ENCODE measurements at places on chromosomes 1 and 21.

GRCh38 chr1:38125837-38126520 lies 79.4 kb upstream of the POU3F1 start:
- no peak for DNase-seq

DNA sequence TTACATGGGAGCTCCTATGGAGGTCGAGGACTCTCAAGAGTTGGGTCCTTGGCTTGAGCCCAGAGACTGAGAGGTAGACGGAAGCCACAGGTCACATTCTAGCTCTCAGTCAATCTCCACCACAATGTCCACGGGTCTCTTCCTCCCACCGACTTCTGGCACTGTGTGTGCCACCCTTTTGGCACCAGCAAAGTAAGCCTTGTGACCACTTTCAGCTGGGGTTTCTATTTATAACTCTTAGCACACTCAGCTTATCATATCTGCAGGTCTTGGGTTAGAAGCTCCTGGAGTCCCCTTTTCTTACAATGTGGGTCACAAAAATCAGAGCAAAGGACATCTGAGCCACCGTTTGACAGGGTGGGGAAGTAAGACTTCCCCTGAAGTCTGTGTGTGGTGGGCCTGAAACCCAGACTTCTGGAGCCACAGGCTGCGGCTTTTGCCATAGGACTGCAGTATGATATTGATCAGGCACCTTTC lies 28.3 kb downstream of the NCMAP start:
- no peak for DNase-seq

GRCh38 chr1:38117444-38117887 lies 70.9 kb upstream of the POU3F1 start:
- DNase-seq = no peak

GRCh38 chr1:3543076-3544039 lies 68.0 kb downstream of the MEGF6 start:
- no peak for DNase-seq

- no peak for DNase-seq
Measured at GRCh38 chr1:166874464-166874863, 1.6 kb downstream of the TADA1 start.

DNA sequence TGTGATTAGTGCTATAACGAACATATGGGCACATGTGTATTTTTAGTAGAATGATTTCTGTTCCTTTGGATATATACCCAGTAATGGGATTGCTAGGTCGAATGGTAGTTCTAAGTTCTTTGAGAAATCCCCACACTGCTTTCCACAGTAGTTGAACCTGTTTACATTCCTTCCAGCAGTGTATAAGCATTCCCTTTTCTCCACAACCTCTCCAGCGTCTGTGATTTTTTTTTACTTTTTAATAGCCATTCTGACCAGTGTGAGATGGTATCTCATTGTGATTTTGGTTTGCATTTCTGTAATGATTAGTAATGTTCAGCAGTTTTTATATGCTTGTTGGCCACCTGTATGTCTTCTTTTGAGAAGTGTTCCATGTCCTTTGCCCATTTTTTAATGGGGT lies 81.8 kb upstream of the SLC44A3 start:
- no peak for DNase-seq

DNA sequence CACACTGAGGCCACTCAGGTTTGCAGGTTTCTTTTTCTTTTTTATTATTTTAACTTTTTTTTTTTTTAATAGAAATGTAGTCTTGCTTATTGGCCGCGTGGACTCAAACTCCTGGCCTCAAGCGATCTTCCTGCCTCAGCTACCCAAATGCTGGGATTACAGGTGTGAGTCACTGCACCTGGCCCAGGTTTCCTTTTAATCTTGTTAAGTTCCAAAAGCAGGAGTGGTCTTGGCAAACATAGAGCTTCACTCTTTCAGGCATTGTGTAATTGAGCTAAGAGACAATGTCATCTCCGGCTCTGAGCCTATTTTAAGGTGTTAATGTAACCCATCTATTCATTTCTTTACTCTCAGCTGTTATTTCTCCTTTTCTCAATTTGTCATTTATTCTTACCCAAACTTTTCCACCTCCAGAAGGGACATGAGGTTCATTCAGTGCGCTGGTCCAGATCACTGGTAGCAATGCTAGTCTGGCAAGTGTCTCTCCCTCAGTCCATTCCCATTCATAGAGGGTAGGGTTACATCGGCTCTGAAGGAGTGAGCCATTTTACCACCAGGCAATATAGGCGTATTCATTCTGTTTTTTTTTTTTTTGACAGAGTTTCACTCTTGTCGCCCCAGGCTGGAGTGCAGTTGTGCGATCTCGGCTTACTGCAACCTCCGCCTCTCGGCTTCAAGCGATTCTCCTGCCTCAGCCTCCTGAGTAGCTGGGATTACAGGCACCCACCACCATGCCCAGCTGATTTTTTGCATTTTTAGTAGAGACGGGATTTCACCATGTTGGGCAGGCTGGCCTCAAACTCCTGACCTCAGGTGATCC lies 11.3 kb upstream of the MFSD2A start:
- DNase-seq = no peak

- DNase-seq = no peak
Measured at GRCh38 chr1:41365320-41365633, 4.0 kb downstream of the FOXO6 start.

DNA sequence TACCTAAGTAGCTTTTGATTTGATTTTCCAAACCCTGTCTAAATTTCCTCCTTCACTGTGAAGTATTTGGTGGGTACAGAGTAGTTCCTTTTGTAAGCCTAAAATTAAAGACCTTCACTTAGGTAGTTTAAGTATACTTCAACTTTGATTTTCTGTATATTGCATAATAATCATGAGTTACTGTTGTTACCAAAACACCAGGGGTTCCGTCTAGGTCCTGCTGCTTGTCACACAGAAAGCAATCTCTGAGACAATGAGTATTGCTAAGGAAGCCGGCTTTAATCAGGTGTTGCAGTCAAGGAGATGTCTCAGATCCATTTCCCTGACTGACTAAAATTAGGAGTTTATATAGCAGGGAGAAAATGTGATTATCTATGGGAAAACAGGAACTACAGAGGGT lies 15.3 kb downstream of the RPS6KC1 start:
- no peak for DNase-seq

DNA sequence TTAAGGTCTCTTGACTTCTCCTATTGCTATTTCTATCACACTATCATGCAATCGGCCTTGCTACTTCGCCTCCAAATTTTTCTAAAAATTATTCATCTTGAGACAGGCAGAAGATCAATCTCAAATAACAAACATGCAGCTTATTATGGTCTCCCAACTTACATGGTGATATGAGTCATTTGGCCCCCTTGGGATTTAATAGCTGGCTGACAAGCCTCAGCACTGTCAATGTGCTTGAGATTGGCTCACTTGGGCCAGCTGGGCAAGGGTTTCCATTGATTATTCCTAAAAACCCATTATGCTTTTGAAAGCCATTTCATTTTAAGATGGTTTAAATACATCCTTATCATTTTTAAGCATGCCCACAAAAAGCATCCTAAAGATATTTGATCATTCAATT lies 224.5 kb upstream of the NFIA start:
- DNase-seq = no peak

GRCh38 chr1:230231774-230232145 lies 164.7 kb downstream of the GALNT2 start:
- no peak for DNase-seq

DNA sequence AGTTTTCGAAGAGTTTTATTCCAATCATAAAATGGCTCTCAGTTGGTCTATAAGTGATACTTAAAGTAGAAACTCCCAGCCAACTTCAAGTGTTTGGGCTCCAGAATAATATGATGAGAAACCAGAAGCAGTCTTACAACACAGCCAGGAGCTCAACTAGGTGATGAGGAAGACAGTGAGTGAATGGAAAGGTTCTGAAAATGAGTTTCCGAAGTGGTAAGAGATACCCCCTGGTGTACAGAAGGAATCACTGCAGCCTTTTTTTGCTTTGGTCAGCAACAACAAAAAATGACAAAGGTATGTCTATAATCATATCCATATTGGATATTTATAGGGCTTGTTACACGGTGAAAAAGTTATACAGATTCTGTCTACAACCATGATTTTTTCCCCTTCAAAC lies 16.5 kb downstream of the KRTAP19-1 start:
- DNase-seq = no peak

DNA sequence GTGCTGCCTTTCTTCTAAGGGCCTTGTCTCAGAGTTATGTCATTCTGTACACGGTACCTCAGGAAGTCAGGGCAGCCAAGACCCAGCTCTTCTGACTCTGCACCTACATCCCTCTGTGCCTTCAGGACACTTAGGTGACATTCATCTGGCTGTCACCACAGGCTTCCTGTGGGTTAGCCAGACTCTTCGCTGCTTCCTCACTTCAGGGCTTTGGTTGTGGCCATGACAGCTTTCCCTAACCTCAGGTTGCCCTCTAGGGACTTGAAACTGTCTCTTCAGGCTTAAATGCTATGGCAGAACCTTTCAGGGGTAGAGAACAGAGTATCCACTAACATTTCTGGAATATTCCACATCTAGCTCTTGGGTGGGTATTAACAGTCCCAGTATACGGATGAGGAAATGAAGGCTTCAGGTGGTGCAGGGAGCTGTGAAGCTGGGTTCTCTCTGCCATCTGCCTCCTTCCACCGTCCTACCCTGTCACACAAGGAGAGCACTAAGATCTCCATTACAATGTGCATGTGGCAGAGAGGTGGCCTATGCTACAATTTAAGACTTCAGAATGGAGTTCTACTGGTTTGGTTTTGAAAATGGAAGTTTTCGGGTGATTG lies 9.9 kb downstream of the TSSK3 start:
- no peak for DNase-seq

GRCh38 chr1:17668624-17669175 lies 86.4 kb upstream of the ACTL8 start:
- DNase-seq = no peak

- DNase-seq = no peak
Measured at GRCh38 chr1:92929461-92929860, 31.8 kb downstream of the DIPK1A start.

- no peak for DNase-seq
Measured at GRCh38 chr1:47796626-47797025, 200.6 kb downstream of the TRABD2B start.

DNA sequence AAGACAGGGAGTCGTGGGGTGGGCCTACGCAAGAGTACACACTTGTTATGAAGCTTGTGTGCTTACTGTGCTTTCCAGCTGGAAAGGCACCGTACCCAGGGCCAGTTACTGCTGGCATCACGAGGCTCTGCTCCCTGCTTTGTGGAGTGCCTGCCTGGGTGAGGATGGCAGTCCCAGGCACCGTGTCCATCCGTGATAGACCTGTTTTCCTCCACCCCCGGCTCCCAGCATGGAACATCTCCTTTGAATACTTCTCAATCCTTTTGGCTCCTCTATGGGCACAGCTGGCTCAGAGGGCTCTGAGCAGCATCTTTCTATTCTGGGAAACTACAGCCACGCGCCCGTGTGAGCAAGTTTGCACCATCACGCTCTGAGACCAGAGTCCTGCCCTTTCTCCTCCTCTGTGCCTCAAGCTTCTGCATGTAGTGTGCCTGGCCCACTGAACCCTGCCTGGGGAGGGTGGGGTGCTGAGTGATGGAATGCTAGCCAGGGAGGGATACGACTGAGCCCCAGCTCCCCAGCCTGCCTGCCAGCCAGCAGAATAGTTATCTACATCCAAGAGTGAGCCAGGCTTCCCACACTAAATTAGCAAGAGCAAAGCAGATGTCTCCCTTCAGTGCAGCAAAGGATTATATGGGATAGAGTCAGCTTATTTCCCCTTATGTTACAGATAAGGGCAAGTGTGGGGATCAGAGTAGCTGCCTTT lies 7.1 kb upstream of the TNR start:
- no peak for DNase-seq

DNA sequence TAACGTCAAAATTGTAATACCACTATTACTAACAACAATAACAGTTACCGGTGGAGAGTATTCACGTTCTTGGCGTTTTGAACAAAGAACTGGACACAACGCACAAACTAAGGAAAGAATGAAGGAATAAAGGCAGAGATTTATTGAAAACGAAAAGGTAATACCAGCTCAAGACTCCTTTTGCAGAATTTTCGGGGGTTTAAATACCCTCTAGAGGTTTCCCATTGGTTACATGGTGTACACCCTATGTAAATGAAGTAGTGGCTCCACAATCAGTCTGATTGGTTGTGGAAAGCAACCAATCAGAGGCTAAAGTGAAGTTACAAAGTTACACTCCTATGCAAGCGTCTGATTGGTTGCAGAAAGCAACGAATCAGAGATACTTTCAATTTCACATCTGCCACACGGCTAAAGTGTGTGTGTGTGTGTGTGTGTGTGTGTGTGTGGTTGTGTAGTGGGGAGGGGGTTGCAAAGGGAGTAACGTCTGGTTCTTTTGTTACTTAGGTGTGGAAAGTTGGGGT lies 1.1 kb upstream of the GTF2B start:
- DNase-seq = no peak
